ENCODE measurements at places on chromosomes 1 and 21.
A peak's percentile ranks its signal among the peaks of the same experiment; 100 is the strongest.

- no peak for DNase-seq
These were observed 55.9 kb upstream of the GRHL3 start for GRCh38 chr1:24263211-24263610.

GRCh38 chr21:15966231-15966630, 236.4 kb downstream of the USP25 start:
- no peak for DNase-seq

DNA sequence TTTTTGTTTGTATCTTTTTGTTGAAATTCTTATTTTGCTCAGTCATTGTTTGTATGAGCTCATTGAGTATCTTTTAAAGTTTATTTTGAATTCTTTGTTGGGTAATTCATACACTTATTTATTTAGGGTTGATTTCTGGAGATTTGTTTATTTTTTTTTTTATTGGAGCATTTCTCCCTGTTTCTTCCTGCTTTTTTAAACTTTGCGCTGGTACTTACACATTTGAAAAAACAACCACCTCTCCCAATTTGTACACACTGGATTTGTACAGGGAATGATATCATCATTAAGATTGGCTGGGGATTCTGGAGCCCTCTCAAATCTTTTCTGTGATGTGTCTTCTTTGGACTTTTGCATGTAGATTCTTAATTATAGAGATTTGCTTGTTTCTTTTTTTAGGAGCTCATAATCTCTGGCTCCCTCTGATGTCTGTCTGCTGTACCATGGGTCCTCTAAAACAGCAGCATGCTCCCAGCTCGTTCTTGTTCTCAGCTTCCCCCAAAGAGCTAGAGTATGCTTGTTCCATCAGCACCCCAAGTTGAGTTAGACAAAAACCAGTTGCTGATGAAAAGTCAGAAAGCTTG, 310.7 kb downstream of the DUSP10 start:
- peak; percentile 53 for DNase-seq

- peak; percentile 55 for DNase-seq
These were observed 184.6 kb upstream of the JUN start for GRCh38 chr1:58968360-58968952.

- DNase-seq, result no peak
These were observed 83.8 kb upstream of the SSX2IP start for GRCh38 chr1:84773933-84774497.

Measured in astrocyte of the spinal cord (primary cell).